NCI-H774 (cell line): ENCODE measurements at places on chromosomes 3 and 15.

- no peak for DNase-seq
Observed at GRCh38 chr3:127700406-127700805, 27.7 kb downstream of the ABTB1 start.

DNA sequence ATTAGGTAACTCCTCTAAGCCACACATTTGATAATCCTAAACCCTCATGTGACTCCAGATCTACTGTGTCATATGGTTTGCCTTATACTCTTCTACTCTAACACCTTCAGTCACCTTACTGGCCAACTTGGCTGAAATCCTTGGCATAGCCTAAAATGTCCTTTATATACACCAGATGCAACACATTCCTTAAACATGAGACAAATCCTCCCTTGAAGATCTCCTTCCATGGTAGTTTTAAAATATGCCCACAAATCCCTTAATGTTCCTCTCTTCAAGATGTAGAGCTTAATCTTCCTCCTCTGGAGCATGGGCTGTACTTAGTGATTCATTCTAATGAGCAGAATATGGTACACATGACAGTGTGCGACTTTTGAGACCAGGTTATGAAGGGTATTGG, 238.9 kb downstream of the SUCLG2 start:
- no peak for DNase-seq

- no peak for DNase-seq
Observed at GRCh38 chr3:43953814-43954692, 263.3 kb downstream of the ABHD5 start.

- DNase-seq: no peak
Observed at GRCh38 chr3:14803101-14803980, 15.4 kb upstream of the FGD5 start.

DNA sequence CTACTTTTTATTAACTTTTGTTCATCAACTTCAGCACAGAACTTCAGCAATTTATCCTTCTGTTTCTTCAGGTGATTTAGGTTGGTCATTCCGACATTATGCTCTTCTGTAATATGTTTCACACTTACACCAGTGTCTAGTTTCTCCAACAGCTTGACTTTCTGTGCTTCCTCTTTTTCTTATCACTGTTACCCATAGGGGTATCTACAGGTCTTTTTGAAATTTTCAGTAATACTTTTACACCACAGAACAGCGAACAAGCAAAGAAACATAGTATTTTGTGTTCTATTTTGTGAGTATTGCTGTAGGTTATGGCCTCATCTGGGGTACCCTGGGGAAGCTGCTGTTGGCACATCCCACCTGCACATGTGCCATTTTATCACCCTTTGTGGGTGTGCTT, 260.7 kb downstream of the NSUN3 start:
- no peak for DNase-seq
